ENCODE measurements at places on chromosomes 5 and 9.
A peak's percentile ranks its signal among the peaks of the same experiment; 100 is the strongest.

DNA sequence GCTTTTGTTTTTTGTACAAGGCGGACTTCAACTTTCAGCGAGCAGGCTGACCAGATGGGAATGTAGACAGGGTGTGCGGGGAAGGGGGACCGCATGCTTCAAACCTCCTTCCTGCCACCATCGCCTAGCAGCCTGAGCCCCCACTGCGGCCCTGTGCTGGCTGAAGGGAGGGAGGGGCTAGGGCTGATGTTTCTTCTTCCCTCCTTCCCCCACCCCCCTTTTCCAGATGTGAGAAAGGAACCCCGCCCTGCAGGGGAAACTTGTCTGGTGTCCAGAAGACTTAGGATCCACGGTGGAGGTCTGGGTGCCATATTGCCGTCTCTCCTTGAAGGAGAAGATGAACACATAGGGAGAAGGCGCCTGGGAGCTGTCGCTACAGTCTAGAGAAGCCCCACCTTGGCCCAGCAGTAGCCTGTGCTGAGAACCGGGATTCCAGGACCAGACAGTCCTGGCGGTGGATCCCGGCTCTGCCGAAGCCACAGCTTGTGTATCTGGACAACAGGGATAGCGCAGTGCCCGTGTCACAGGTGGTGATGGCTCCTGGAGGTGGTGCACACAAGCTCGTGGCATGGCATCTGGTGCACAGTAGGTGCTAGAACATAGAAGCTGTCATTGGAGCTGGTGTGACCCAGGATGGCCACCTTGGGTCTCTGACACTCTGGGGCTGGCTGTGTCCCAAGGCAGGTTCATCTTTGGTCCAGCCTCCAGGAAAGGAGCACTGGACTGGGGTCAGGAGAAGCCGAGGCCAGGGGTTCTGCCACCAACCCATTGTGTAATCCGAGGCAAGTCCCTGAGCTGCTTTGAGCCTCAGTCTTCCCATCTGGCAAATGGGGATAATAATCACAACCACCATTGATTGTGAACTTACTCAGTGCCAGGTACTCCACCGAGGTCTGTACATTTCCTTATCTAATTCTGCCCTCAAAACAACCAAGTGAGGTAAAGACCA lies 205.6 kb downstream of the C9orf50 start:
- no peak for DNase-seq

DNA sequence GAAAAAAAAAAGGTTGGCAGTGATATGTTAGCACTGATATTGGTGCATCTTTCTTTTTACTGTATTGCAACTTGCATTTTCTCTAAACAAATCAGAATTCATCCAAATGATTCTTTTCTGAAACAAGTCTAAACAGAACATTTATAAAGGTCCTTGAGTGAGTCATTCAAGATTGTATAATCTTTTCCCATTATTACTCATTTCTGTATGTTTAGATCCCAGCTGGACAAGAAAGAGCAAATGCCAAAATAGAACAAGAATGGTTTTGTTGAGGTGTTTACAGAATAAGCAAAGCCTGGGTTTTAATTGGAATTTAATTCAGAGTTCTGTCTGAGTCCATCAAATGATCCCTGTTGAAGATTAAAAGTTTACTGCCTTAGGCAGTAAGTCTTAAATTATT lies 112.3 kb downstream of the VCAN start:
- no peak for DNase-seq

- peak; percentile 80 for DNase-seq
Observed at GRCh38 chr9:82957529-82958379, 105.2 kb downstream of the RASEF start.

DNA sequence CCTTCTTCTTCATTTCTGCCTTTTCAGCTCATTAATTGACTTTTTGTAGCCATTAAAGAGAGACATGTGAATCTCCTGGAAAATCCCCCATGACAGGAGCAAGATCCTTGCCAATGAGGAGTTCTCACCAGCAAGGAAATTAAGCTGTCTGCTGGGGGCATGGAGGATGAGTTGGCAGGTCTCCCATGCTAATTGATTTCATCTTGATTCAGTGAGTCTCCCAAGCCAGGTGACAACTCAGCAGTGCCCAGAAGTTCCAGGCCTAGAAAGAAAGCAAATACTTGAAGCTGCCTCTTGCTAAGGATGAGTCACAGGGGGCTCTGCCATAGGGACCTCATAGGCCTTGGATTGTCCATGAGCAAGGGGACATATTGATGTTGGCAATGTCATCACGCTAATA lies 30.0 kb upstream of the ADRA1B start:
- DNase-seq, result peak; percentile 48

- no peak for DNase-seq
Observed at GRCh38 chr9:127087411-127087810, 35.0 kb downstream of the ANGPTL2 start.

GRCh38 chr9:33287087-33287490 lies 3.2 kb upstream of the NFX1 start:
- DNase-seq, result peak; percentile 69

DNA sequence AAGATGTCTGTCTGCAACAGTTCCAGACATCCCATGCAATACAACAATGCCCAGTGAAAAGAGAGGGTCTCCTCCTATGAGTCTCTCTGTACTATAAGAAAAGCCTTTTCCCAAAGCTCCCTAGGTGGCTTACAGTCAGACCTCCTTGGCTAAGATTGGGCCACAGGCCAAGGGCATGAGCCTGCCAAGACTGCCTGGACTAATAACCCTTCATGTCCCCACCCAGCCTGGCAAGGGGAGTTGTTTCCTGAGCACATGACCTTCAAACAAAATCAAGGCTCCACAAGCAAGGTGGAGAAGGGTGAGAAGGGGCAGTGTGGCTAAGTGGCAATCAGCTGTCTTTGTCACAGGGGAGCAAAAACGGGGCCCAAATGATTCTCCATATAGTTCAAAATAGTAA lies 75.6 kb upstream of the ZSWIM6 start:
- DNase-seq, result peak; percentile 3

GRCh38 chr5:170886210-170886894 lies 24.5 kb downstream of the RANBP17 start:
- no peak for DNase-seq

GRCh38 chr5:148014276-148014675 lies 49.5 kb upstream of the SPINK5 start:
- DNase-seq, result no peak

Measured in NCI-H1105 treated with DMSO at 0.1 percent for 48 hours (cell line).